Thymus (tissue), 14 donors: ENCODE measurements at places on chromosomes 3 and 15. TPM values are rescaled to one million over a fixed set of nuclear protein-coding genes. Genes with fewer than 3 reads are reported as not detected.

DNA sequence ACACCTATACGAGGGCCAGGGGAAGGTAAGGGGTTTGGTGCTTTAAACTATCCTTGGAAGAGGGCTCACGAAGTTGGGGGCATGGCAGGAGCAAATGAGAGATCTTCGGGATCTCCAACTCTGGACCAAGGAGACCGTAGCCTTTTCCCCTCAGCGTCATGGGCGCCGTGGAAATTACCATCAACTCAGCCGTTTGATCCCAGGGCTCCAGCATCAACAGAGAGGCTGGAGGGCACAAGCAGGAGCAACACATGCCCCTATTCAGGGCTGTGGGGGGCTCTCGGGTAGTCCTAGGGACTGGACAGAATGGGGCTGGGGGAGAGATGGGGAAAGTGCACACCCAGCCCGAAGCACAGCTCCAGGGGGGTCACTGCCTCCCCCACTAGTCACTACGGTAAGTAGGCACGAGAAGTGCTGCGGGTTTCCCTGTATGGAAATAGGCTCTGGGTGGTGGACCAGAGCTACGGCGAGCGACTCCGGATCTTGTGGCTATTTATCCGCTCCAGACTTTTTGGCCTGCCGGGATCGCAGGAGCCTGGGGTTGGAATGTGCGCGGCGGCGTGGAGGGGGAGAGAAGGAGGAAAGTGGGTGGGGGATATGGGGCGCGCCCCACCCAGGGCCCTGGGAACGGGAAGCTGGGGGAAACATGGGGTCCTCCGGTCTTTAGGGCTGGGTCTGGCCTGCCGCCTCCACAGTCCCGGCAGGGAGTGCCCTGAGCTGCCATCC, 539 bp upstream of the LAMB2 start:
- H3K4me1 ChIP-seq = no peaks in the 10 kb centered on the region
- no peaks in the 10 kb centered on the region for H3K36me3 ChIP-seq
- H3K27ac ChIP-seq = no peak overlapping the region
- no peak for DNase-seq
- peak overlapping the region; percentile 22 for H3K4me3 ChIP-seq
- H3K27me3 ChIP-seq = no peaks in the 10 kb centered on the region

DNA sequence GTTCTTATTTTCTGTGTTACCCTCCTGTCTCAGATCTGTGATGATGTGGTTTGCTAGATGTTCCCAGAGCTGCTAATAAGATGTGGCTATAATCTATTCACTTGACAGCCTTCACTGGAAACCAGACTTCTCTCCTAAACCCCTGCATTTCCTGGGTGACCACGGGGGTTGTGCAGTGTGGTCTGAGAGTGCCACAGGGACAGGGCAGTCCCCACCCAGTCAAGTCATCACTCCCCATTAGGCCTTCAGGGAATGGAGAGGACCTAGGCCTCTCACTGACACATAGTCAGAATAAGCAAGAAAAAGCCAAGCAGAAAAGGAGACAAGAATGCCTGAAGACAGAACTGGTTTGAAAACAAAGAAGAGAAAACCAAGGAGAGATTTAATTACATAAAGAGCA, 58.3 kb downstream of the GJD2 start:
- H3K4me1 ChIP-seq = no peaks in the 10 kb centered on the region
- no peak for DNase-seq
- no peaks in the 10 kb centered on the region for H3K36me3 ChIP-seq
- H3K27ac ChIP-seq = no peak overlapping the region
- no peaks in the 10 kb centered on the region for H3K27me3 ChIP-seq
- no peak overlapping the region for H3K4me3 ChIP-seq

- no peak for DNase-seq
- no peaks in the 10 kb centered on the region for H3K36me3 ChIP-seq
- H3K4me3 ChIP-seq = no peak overlapping the region
- H3K27me3 ChIP-seq = no peaks in the 10 kb centered on the region
- no peak overlapping the region for H3K27ac ChIP-seq
- no peaks in the 10 kb centered on the region for H3K4me1 ChIP-seq
Measured at GRCh38 chr3:120052677-120053076, 41.6 kb downstream of the GSK3B start.

DNA sequence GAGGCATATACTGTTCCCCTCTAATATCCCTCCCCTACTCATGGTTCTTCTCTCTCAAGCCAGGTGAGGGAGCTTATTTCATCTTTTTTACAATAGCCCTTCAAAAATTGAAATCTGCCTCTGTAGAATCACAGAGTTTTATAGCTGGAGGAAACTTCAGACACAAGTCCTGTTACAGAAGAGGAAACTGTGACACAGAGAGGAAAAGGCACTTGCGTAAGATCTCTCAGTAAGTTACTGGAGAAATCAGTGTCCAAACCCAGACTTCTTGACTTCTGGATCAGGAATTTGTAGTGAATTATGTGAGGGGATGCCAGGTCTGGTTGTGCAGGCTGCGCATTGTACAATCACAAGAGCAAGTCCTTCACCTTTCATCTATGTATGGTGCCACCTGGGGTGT, 4.6 kb downstream of the FGD5 start:
- no peak overlapping the region for H3K4me3 ChIP-seq
- H3K27ac ChIP-seq = no peak overlapping the region
- no peak for DNase-seq
- no peaks in the 10 kb centered on the region for H3K4me1 ChIP-seq

DNA sequence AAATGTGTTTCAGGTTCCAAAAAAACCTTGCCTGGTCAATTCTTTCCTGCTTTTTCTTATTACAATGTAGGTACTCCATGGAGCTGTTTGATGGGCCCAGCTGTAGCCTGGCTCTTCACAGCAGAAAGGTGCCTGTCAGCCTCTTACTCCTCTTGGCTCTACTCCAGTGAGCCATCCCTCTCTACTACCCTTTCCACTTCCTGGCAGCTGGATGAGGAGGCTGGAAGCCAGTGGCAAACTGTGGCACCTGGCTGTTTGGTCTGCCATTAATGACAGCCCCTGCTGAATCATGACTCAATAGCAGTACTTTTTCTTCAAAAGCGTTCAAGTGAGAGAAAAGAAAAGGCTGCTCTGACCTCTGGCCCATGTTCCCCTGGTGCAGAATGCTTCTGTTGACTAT, 618.1 kb downstream of the PYDC2 start:
- no peaks in the 10 kb centered on the region for H3K4me1 ChIP-seq
- H3K36me3 ChIP-seq = no peaks in the 10 kb centered on the region
- H3K4me3 ChIP-seq = no peak overlapping the region
- H3K27ac ChIP-seq = no peak overlapping the region

GRCh38 chr3:113728661-113729060, 17.4 kb downstream of the NAA50 start:
- H3K4me1 ChIP-seq = no peaks in the 10 kb centered on the region
- H3K36me3 ChIP-seq = peaks cover 12% of the 10 kb centered on the region
- H3K27ac ChIP-seq = no peak overlapping the region
- no peak overlapping the region for H3K4me3 ChIP-seq

DNA sequence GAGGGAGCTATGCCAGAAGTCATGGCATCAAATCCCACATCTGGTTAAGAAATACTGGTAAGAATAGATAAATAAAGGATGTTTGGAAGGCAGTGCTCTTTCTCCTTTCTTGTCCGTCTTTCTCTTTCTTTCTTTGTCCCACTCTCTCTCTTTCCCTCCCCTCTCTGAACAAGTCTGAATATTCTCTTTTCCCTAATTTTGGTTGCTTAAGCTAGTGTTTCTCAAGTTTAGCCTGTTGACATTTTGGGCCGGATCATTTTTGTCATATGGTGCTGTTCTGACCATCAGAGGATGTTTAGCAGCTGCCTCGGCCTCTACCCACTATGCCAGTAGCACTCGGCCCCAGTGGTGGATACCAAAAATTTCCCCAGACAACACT, 405.3 kb upstream of the C2CD4B start:
- no peak for DNase-seq
- H3K27ac ChIP-seq = no peak overlapping the region
- no peaks in the 10 kb centered on the region for H3K4me1 ChIP-seq
- no peaks in the 10 kb centered on the region for H3K36me3 ChIP-seq

GRCh38 chr3:56365905-56366640, 102.2 kb downstream of the ERC2 start:
- H3K4me3 ChIP-seq = no peak overlapping the region
- no peaks in the 10 kb centered on the region for H3K4me1 ChIP-seq
- no peak overlapping the region for H3K27ac ChIP-seq
- DNase-seq = no peak
- H3K36me3 ChIP-seq = no peaks in the 10 kb centered on the region

- no peaks in the 10 kb centered on the region for H3K27me3 ChIP-seq
- no peak overlapping the region for H3K27ac ChIP-seq
- no peak for DNase-seq
Measured at GRCh38 chr3:14228681-14229470, 50.3 kb downstream of the LSM3 start.

DNA sequence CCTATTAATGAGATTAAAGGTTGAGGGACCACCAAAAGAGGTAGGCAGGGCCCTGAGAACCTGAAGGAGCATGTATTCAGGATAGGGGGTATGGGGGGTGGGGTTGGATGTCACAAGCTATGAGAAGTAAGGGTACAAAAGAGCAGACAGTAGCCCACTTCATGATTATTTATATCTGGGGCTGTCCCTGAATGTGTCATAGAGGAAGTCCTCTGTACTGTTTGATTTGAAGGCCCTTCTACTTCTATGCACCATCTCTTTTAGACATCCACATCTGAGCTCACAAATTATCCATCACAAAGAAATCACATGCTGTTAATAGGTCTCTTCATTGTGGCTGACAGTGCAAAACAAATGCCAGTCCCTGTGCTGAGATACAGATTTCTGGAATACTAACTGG, 68.6 kb downstream of the FHIT start:
- no peaks in the 10 kb centered on the region for H3K27me3 ChIP-seq
- DNase-seq = no peak
- H3K4me1 ChIP-seq = no peaks in the 10 kb centered on the region
- H3K27ac ChIP-seq = no peak overlapping the region
- H3K4me3 ChIP-seq = no peak overlapping the region

- no peak overlapping the region for H3K4me3 ChIP-seq
- no peak for DNase-seq
- H3K36me3 ChIP-seq = no peaks in the 10 kb centered on the region
Measured at GRCh38 chr3:25143356-25144025, 284.6 kb upstream of the RARB start.

Gene TMIE
- 0.57 TPM for polyA plus RNA-seq

Gene ULK4
- 3.4 TPM for polyA plus RNA-seq
